ENCODE measurements at places on chromosomes 2 and 18.

GRCh38 chr2:57429831-57430230, 616.8 kb upstream of the VRK2 start:
- peak; percentile 87 for DNase-seq

- DNase-seq, result no peak
These were observed 56.7 kb downstream of the ADI1 start for GRCh38 chr2:3462493-3463104.

GRCh38 chr2:144152817-144153271, 367.1 kb downstream of the ZEB2 start:
- DNase-seq, result peak; percentile 57

DNA sequence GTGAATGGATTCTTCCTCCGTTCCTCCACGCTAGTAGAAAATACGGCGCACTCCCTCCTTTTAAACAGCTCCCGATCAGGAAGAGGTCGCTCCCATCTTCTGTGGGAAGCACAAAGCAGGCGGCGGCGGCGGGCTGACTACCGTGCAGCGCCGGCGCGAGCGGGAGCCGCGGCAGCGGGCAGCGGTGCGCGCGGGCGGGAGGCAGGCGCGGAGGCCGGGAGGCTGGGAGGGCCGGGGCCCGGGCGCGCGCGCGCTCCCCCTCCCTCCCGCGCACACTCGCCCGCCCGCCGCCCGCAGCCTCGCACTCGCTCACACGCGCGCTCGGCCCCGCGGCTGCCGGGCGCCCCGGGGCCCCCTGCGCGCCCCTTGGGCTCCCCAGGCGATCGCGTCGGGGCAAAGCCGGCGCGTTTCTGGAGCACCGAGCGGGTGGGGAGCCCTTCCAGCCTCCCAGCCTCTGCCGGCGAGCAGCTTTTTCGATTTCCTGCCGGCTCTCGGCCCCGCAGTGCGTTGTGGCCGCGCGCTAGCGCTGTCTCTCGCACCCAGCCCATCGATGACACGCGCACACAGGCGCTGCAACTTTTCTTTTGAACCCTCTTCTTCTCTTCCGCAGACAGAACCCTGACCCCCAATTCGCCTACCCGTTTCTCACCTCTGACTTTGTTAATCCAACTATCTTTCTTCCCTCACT, at the start of gene SLC8A1:
SLC8A1 (minus strand) TSS at position 173 of the 688 bp plus-strand sequence.
- DNase-seq, result no peak

DNA sequence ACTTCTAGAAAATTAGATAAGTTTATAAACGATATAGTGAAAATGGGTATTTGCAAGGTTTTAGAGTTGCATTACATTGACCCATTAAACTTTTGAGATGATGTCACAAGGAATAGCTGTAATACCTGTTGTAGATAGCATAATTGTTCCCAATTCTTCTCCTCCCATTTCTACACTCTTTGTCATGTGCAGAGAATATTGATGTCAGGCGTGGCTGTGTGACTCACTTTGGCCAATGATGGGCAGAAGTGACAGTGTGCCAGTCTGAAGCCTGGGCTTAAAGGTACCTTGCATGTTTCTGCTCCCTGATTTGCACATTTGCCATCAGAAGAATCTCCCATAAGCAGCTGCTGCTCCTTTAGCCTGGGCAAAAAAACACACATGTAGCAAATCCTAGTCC, 26.9 kb upstream of the CCBE1 start:
- no peak for DNase-seq

- no peak for DNase-seq
These were observed 114.7 kb downstream of the DHRS9 start for GRCh38 chr2:169184074-169184473.

- peak; percentile 52 for DNase-seq
These were observed 158.9 kb downstream of the ATAD2B start for GRCh38 chr2:23767876-23768621.

- no peak for DNase-seq
These were observed 47.7 kb upstream of the SMAD2 start for GRCh38 chr18:47978141-47978540.

DNA sequence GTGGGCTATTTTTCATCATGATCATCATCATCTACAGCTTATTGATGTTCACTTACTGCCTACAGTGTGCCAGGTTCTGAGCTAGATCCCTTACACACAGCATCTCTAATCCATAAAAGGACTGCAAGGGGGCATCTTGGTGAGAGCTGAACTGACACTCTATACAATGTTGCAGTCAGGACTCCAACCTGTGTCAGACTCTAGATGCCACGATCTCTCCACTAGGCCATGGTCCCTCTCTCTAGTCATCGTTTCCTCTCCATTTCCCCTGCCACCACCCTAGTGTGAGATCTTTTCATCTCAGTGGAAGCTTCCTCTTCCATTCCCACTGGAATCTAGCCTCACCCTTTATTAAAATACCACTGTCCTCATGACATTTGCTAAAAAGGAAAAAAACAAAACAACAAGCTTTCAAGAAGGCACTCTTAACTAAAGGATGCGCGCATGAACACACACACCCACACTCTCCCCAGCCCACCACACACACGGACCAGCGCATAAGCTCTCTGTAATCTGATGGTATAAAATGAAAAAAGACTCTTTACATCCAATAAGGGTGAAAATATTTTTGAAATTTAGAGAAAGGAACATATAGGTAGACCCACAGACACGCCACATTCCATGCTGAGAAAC, 93.4 kb upstream of the THOC1 start:
- no peak for DNase-seq

GRCh38 chr2:73080321-73081131, 9.0 kb upstream of the SFXN5 start:
- DNase-seq, result peak; percentile 17

- no peak for DNase-seq
These were observed 1015.1 kb upstream of the PIK3C3 start for GRCh38 chr18:40939656-40940515.

DNA sequence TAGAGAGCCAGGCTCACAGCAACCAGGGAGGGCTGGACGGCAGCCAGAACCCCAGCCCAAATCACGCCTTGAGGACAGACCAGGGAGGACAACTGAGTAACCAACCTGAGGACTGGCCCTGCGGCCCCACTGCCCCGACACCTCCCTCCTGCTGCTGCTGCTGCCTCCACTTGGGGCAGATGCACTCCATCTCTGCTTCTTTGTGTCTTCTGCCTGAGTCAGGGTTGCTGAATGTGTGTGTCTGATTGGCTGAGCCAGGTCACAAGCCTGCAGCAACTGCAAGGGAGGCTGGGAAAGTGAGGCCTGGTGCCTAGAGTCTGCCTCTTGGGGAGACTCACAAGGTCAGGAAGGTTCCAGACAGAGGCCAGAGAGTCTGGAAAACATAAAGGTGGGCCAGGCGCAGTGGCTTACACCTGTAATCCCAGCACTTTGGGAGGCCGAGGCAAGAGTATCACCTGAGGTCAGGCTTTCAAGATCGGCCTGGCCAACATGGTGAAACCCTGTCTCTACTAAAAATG, 83.4 kb downstream of the ZFP36L2 start:
- peak; percentile 35 for DNase-seq

DNA sequence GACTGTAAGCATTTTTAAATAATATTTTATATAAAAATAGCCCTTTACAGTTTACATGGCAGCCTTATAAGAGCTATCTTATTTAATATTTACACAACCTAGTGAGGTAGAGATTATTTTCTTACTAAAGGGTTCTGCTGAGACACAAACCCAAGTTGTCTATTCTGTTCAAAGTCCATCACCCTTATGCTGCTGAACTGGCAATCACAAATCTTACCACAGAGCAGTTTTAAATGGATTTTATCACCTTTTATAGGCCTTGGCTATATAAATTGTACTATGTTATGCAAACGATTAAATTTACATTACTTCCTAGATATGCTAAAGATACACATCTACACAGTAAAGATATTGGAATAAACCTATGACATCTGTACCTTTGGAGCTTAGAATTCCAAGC, 40.7 kb downstream of the RBM45 start:
- no peak for DNase-seq

GRCh38 chr2:34162231-34162630, 563.1 kb upstream of the FAM98A start:
- DNase-seq, result no peak

GRCh38 chr2:17805717-17806363, 10.4 kb upstream of the MSGN1 start:
- no peak for DNase-seq

DNA sequence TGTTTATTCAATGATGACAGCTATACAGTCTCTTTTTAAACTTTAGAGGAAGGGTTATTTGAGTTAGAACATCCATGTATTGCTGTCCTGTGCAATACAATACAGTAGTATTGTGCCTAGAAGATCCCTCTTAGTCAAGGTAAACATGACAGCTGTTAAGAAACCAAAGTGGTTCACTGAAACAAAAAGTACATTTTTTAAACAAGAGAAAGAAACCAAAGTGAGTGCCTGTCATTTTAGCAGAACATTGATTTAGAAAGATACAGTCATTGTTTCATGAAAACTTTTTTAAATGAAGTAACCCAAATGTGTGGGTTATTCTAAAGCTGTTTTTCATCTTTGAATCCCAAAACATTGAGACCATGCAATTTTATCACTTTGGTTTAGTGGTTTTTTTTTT, 15.5 kb downstream of the ITPRID2 start:
- DNase-seq, result no peak

DNA sequence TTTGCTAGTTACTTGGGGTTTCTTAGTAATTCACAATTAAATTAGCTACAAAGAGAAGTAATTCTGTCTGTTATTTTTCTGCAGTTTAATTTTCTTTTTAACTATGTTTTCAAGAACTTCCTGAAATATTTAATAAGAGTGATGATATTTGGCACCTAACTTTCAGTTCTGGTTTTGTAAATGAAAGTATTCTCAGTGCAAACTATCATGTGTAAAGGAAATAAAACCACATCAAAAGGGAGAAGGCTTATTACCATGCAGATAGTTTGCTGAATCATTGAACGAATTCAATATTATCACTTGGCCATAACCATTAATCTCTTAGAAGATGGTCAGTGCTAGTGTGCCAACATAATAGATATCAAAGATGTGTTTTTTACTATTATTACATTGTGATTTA, 29.2 kb downstream of the DYTN start:
- DNase-seq, result no peak

DNA sequence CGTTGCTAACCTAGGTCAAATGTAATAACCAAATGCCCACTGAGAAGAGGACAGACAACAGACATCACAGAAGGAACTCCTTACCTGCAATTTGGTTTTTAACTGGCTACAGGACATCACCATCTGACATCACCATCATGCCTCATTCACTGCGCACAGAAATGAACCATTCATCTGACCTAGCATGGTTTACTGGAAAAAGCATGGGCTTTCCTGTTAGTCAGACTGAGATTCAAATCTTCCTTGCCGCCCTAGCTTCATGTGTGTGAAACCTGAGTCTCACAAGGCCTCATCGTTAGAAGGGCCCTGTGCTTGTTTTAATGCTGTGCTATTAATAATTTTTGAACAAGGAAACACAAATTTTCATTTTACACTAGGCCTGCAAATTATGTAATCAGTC, 1.1 kb upstream of the HIBCH start:
- no peak for DNase-seq

DNA sequence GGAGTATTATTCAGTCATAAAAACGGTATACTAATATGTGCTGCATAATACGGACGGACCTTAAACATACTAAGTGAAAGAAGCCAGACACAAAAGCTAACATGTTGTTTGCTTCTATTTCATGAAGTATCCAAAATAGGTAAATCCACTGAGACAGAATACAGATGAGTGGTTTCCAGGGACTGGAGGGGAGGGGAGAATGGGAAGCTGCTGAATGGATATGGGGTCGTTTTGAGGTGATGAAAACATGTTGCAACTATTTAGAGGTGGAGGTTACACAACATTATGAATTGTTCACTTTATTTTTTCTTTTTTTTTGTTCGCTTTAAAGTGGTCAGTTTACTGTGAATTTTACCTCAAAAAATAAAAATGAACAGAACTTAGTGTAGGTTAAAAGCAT, 52.9 kb downstream of the RAB10 start:
- DNase-seq, result no peak

- no peak for DNase-seq
These were observed 20.8 kb downstream of the SEH1L start for GRCh38 chr18:12968619-12969018.

DNA sequence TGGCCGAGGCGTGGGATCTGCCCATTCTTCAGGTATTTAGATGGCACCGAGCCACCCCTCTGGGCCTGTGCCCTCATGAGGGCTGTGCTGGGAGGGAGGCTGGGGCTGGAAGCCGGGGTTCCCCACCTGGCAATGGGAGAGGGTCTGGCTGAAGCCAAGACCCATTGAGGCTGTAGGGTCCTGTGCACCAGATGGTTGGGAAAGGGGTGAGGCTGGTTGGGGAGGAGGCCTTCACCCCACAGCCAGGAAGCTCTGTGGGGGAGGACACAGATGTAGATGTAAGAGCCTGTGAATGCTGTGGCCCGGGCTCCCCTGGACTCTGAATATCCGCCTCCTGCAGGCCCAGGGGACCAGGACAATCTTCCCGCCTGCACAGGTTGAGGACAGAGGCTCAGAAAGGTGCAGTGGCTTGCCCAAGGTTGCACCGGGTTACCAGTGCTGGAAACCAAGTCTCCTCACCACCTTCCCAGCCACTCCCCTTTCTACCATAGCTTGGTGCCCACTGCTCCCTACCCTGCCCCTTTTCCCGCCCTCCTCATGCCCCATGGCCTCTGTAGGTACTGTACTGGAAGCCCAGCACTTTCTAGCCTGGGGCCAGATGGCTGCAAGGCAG, 49.7 kb downstream of the PDCL3 start:
- no peak for DNase-seq
